Activated CD8-positive, alpha-beta memory T cell treated with anti-CD3 and anti-CD28 coated beads, Interleukin-2, amount 10 ng/mL, durations not matched to agents 7 days and 5 days (primary cell): ENCODE measurements at places on chromosomes 4 and X. TPM values are rescaled to one million over a fixed set of nuclear protein-coding genes. Genes with fewer than 3 reads are reported as not detected.

Gene GRID2
- not detected for total RNA-seq

Gene MAOA
- total RNA-seq, result 2.6 TPM

- no peak overlapping the region for H3K27ac ChIP-seq
- no peaks in the 10 kb centered on the region for H3K27me3 ChIP-seq
- no peak overlapping the region for H3K4me3 ChIP-seq
- H3K36me3 ChIP-seq, result no peaks in the 10 kb centered on the region
Measured at GRCh38 chr4:138300616-138301015, 58.5 kb upstream of the SLC7A11 start.

DNA sequence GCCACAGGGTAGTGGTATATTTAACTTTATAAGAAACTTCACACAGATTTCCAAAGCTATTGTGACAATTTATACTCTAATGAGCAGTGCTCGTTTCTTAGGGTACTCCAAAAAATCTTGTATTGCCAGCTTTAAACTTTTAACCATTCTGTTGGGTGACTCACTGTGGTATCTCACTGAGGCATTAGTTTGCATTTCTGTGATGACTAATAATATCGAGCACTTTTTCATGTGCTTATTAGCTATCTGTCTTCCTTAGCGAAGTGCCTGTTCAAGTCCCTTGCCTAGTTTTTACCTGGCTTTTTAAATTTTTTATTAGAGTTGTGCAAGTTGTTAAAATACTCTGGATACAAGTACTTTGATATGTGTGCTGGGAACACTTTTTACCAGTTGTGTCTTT is 5.5 kb downstream of the PNMA3 start:
- H3K36me3 ChIP-seq, result no peaks in the 10 kb centered on the region
- H3K27me3 ChIP-seq, result peaks cover 4% of the 10 kb centered on the region
- H3K4me3 ChIP-seq, result no peak overlapping the region
- DNase-seq, result no peak
- H3K4me1 ChIP-seq, result peaks cover 2% of the 10 kb centered on the region

DNA sequence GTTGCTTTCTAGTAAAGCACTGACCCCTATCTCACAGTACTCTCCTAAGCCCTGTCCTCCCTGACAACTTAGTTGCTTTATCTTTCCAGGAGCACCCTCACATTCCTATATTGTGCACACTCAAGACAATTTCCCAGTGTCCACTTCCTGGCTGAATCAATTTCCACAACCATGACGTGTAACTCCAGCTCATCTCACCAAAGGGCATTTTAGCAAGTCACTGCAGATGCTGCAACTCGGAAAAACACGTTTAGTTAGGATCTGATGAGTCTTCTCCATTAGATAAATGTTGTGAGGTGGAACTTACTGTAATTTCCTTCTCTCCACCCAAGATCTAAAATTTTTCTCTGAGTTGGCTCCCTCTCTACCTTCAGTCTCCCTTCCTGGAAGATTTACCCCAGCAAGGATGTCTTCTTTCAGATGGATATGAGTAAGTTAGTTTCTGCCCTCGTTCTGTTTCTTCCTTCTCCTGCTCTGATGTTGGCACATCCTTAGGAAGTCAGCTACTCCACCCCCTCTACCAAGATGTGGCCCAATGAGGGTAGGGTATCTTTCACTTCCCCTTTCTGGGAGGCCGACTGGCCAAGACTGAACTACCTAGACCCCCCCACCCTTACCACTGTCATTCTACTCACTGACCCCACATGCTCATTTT is 28.8 kb upstream of the IL13RA1 start:
- peaks cover 1% of the 10 kb centered on the region for H3K36me3 ChIP-seq
- no peaks in the 10 kb centered on the region for H3K27me3 ChIP-seq
- no peak overlapping the region for H3K4me3 ChIP-seq
- DNase-seq, result no peak
- peaks cover 3% of the 10 kb centered on the region for H3K4me1 ChIP-seq
- H3K27ac ChIP-seq, result no peak overlapping the region

GRCh38 chr4:68907788-68908700 is 43.6 kb downstream of the UGT2A3 start:
- no peak overlapping the region for H3K4me3 ChIP-seq
- DNase-seq, result no peak
- no peaks in the 10 kb centered on the region for H3K36me3 ChIP-seq
- H3K27ac ChIP-seq, result no peak overlapping the region
- H3K27me3 ChIP-seq, result no peaks in the 10 kb centered on the region

DNA sequence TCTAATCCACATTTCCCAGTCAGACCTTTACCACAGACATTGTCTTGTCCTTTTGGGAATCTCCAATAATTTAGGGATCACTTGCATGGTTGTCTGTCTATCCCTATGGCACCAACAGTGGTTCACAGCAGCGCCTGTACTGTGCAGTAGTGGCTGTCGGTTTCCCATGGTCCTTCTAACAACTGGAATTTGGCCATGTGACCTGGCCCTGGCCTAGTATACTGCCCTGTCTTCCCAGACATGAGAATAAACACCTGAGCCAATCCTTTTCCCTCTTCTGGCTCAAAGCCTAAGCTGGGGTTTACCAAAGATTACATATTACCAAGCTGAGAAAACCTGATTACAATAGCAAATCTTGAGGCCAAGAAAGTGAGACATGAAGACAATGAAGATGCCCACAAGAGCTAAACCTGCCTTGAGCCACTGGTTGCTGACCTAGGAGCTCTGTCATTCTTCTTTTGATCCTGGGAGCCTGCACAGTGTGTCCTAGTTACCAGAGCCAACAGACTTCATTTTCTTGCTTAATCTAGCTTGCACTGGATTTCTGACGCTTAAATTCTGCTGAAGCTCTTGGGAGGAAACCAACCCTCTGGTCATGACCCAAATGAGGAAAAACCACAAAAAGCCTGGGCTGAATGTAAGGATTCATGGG is 92.1 kb downstream of the SCD5 start:
- no peaks in the 10 kb centered on the region for H3K4me1 ChIP-seq
- H3K27ac ChIP-seq, result no peak overlapping the region
- no peaks in the 10 kb centered on the region for H3K27me3 ChIP-seq
- no peak for DNase-seq
- no peaks in the 10 kb centered on the region for H3K36me3 ChIP-seq
